ENCODE measurements at places on chromosomes 5 and 9.

GRCh38 chr5:80665057-80665456, 10.3 kb upstream of the DHFR start:
- DNase-seq: no peak

DNA sequence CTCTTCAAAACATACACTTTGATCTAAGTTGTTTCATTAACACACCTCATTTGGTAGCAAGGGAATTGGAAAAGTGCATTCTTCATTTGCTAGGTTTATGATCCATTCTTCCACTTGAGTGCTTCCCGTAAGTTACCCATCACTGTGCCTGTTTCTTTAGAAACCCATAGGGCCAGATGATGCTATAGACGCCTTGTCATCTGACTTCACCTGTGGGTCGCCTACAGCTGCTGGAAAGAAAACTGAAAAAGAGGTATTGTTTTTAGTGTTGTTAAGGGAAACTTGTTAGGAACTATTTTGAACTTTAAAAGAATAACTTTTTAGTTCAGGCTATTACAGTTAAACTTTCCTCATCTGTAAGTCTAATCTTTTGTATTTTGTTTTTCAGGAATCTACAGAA, 66.6 kb downstream of the ERAP1 start:
- no peak for DNase-seq

GRCh38 chr5:75993643-75994520, 89.3 kb upstream of the SV2C start:
- DNase-seq: no peak

DNA sequence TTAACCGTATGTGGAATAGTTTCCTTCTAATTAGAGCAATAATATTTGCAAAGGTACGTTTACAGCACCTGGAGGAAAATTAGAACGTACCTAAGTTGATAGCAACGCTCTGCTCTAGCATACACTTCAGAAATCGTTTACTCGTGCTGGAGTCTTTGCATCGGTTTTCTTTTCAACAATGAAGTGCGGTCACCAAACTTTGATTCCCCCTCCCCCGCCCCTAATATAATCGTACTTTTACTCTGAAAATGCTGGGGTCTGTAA, 506 bp downstream of the ADAMTS19 start:
- no peak for DNase-seq

- DNase-seq: no peak
These were observed 115.1 kb downstream of the ADAMTS6 start for GRCh38 chr5:65366655-65367054.

- DNase-seq: no peak
These were observed 45.1 kb downstream of the TTC1 start for GRCh38 chr5:160054047-160054446.
